Stimulated activated CD4-positive, alpha-beta T cell treated with anti-CD3 and anti-CD28 coated beads, Interleukin-1b, Interleukin-23, amount 100 ng/mL, for 24 hours (primary cell): ENCODE measurements at places on chromosomes 3 and 15.

GRCh38 chr3:26236531-26236930, 386.0 kb upstream of the LRRC3B start:
- no peak for DNase-seq

GRCh38 chr3:62103531-62103930, 269.8 kb downstream of the FEZF2 start:
- no peak for DNase-seq

GRCh38 chr3:107950417-107950816, 140.4 kb downstream of the CD47 start:
- DNase-seq, result no peak

- DNase-seq, result no peak
Measured at GRCh38 chr15:65494076-65494475, 23.4 kb downstream of the DPP8 start.

DNA sequence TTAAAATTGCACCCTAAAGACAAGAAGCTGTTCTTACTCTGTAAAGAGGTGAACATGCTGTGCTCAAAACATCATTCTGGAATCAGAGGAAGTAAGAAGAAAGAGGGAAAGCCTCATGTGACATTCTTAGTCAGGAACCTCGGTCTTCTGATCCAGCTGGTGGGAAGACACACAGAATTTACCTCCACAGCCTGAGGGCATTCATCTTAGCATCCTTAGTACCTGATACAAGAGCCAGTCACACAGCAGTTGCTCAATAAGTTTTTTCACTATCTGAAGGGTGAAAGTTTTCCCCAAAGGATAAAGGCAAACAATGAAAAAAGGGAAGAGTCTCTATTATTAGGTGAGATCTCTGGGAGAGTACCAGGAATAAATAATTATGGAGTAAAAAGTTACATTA, 116.8 kb downstream of the SEMA6D start:
- no peak for DNase-seq

DNA sequence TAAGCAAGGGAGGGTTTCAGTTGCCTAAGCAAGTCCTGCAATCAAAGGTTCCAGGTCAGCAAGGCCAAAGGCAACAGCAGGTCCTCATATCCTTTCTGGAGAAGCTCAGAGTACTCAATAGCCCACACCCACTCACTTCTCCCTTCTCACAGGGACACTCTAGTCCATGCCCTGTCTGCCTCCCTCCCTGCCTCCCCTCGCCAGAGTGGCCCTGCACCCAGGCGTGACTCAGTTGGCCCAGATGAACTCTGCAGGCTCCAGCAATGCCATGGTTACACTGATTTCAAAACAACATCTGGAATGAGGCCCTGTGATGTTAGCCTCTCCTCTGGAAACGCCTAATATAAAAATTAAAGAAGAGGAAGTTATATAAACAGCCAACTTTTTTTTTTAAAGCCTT, 32.9 kb downstream of the IL16 start:
- no peak for DNase-seq

- DNase-seq, result no peak
Measured at GRCh38 chr15:84598993-84599392, 1.8 kb upstream of the ZSCAN2 start.

- no peak for DNase-seq
Measured at GRCh38 chr15:89278307-89278706, 34.5 kb downstream of the FANCI start.

- DNase-seq, result no peak
Measured at GRCh38 chr3:963755-964154, 129.1 kb upstream of the CNTN6 start.

DNA sequence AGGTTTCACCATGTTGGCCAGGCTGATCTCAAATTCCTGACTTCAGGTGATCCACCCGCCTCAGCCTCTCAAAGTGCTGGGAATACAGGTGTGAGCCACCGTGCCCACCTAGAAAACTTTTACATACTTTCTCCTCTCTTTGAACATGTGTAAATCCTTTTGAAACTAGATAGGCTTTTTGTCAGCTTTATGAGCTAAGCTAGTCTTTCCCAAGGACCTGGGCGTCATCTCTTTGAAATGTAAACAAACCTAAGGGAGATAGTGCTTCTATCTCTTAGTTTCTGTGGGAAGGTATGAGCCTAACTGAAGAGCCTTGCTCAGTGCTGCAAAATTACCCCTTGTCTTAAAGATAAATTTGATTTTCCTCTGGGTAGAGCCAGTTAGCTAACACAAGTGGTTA, 4.8 kb downstream of the CX3CR1 start:
- no peak for DNase-seq

DNA sequence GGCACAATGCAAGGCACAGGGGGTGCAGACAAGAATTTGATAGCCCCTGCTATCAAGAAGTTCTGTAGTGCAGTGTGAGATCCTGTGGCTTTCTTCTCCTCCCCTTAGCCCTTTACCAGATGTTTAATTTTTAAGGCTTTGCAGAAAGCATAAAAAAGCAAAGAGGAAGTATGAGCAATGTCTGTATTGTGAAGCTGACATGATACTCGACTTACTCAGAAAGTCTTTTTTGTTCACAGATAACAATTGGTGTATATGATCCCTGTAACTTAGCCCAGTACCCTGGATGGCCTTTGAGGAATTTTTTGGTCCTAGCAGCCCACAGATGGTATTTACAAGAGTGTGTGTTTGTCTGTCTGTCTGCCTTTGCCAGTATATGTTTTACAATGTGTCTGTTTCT, 58.9 kb downstream of the ATG7 start:
- DNase-seq, result no peak

GRCh38 chr15:26460165-26460564, 312.7 kb downstream of the GABRB3 start:
- no peak for DNase-seq
